ENCODE measurements at places on chromosomes 4 and X.

DNA sequence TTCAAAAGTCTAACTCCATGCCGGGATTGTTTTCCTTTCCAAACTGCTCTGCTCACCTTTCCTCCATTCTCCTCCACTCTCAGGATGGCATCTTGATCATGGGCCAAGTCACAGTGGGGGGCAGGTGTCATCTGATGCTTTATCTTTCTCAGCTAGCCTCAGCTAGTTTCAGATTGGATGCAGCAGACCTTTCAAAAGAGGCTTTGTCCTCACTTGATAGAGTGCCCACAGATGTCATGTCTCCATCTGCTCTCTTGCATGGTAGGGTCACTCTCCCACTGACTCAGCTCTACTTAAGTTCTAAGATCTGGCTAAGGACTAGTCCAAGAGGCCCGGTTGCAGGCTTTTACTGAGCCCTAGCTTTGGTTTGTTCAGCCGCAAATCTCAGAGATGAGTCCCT lies 341.8 kb upstream of the GALNT7 start:
- H3K27ac ChIP-seq: no peak overlapping the region
- no peak overlapping the region for H3K4me3 ChIP-seq
- H3K4me1 ChIP-seq: no peaks in the 10 kb centered on the region

GRCh38 chr4:96649536-96649935 lies 809.6 kb downstream of the PDHA2 start:
- H3K4me1 ChIP-seq: no peaks in the 10 kb centered on the region
- no peak overlapping the region for H3K27ac ChIP-seq
- H3K27me3 ChIP-seq: no peaks in the 10 kb centered on the region
- no peak overlapping the region for H3K4me3 ChIP-seq
- DNase-seq: no peak
- no peaks in the 10 kb centered on the region for H3K36me3 ChIP-seq

- no peak overlapping the region for H3K27ac ChIP-seq
- H3K27me3 ChIP-seq: peaks cover 4% of the 10 kb centered on the region
- no peaks in the 10 kb centered on the region for H3K36me3 ChIP-seq
- no peaks in the 10 kb centered on the region for H3K4me1 ChIP-seq
Observed at GRCh38 chrX:108036298-108036973, 8.4 kb upstream of the VSIG1 start.

GRCh38 chr4:123950530-123950929 lies 553.9 kb downstream of the SPRY1 start:
- H3K27ac ChIP-seq: no peak overlapping the region
- H3K4me3 ChIP-seq: no peak overlapping the region
- peaks cover 2% of the 10 kb centered on the region for H3K27me3 ChIP-seq
- H3K36me3 ChIP-seq: no peaks in the 10 kb centered on the region
